ENCODE measurements at places on chromosomes 6 and 20.

GRCh38 chr20:23632711-23633573 lies 4.8 kb downstream of the CST3 start:
- no peak for DNase-seq

GRCh38 chr6:20965276-20965675 lies 431.0 kb downstream of the CDKAL1 start:
- no peak for DNase-seq

- no peak for DNase-seq
Observed at GRCh38 chr6:72616406-72617015, 5.4 kb upstream of the KCNQ5 start.

GRCh38 chr20:58056021-58056591 lies 172.3 kb downstream of the ANKRD60 start:
- no peak for DNase-seq

GRCh38 chr20:25310921-25311728 lies 63.2 kb downstream of the PYGB start:
- no peak for DNase-seq

DNA sequence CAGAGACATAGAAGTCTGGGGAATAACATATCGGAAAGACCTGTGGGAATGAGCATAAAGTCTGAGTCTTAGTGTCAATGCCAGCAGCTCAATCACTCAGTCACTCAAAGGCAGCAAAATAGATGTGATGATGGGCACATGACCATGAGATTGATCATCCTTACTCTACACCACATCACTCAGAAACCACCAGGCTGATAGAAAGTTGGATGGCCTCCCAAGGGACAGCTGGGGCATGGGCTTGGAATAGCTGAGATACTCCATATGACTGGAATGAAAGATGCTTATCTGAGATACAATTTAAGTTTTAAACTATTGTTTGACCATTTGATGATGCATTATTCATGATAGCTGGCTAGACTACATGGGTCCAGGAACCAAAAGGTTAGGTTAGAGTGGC lies 80.9 kb upstream of the F13A1 start:
- no peak for DNase-seq
